ENCODE measurements at places on chromosomes 6 and 20.
A peak's percentile ranks its signal among the peaks of the same experiment; 100 is the strongest.

- DNase-seq = no peak
Measured at GRCh38 chr20:57904314-57905105, 194.7 kb upstream of the PMEPA1 start.

GRCh38 chr6:148548749-148549140 is 198.1 kb upstream of the UST start:
- no peak for DNase-seq

DNA sequence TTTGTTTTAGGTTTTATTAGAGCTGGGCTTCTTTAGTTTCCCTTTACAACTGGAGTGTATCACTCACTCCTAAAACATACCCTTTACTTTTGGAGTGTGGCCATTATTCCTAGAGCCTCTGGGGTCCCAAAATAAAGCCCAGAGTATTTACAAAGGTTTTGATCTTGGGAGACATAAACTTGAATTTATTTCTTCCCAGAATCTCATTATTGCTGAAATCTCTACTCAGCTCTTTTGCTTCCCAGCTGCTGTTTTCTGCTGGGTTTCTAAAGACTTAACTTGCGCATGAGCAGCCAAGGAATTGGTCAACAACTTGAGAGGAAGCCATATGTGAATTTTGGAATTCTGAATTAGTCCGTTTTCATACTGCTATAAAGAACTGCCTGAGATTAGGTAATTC is 94.5 kb upstream of the NRSN1 start:
- no peak for DNase-seq

- DNase-seq = no peak
Measured at GRCh38 chr6:169139179-169139971, 114.3 kb downstream of the THBS2 start.

GRCh38 chr6:26520237-26520849 is 17.8 kb upstream of the HMGN4 start:
- peak; percentile 20 for DNase-seq

DNA sequence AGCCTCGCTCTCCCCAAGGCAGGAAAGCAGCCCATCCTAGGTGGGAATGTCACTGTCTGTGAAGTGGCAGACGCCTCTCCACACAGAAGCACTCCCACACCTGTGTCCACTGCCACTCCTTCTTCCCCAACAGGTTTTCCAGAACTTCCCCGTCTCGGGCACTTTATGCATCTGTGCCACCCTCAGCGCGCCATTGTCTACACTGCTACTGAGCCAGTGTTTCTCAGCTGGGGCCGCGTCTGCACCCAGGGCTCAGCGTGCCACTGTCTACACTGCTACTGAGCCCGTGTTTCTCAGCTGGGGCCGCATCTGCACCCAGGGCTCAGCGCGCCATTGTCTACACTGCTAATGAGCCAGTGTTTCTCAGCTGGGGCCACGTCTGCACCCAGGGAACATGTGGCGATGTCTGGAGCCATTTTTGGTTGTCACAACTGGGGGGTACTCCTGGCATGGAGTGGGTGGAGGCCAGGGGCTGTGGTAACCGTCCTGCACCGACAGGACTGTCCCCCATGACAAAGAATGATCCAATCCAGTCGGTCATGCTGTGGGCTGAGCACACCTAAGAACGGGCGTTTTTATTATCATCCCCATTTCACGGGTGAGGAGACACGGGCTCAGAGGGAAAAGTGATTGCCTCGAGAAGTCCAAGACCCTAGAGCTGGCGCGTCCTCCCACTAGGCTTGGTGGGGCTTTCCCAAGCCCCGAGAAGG is 41.7 kb upstream of the ZBP1 start:
- DNase-seq = no peak

GRCh38 chr20:1357921-1358671 is 29.2 kb upstream of the SDCBP2 start:
- DNase-seq = no peak
